ENCODE measurements at places on chromosomes 16 and 17.
A peak's percentile ranks its signal among the peaks of the same experiment; 100 is the strongest.

DNA sequence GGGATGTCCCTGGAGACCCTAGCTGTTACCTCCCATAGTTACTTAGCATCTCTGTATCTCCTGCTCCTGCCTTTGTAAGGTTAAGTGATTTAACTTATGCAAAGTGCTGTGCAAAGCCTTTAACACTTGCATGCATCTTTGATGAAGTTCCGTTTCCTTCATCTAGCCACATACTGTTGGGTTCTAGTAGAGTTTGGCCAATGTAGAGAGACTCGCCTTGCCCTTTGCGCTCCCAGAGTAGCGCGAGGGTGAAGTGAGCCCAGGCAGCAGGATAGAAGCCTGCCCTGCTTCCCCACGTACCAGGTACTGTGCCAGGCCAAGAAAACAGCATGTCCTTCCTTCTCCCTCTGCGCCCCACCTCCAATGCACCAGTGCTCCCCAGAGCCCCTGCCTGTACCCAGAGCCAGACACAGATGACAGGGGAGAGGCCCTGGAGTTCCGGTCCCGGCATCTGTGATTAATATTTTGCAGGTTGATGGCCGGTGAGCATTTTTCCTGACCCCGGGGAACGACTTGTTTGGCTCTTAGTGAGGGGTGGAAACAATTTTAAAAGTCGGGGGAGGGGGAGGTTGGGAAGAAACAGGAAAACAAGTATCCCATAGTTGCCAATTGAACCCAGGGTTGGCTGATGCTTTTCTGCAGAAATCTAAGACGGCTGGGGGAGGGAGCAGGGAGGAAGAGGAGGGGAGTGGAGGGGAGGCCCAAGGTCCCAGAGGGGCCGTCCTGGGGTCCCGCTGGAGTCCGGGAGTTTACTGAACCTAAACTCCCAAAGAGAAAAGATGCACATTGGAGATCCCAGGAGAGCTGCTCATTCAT lies 13.1 kb upstream of the CDC42EP4 start:
- no peak for DNase-seq

DNA sequence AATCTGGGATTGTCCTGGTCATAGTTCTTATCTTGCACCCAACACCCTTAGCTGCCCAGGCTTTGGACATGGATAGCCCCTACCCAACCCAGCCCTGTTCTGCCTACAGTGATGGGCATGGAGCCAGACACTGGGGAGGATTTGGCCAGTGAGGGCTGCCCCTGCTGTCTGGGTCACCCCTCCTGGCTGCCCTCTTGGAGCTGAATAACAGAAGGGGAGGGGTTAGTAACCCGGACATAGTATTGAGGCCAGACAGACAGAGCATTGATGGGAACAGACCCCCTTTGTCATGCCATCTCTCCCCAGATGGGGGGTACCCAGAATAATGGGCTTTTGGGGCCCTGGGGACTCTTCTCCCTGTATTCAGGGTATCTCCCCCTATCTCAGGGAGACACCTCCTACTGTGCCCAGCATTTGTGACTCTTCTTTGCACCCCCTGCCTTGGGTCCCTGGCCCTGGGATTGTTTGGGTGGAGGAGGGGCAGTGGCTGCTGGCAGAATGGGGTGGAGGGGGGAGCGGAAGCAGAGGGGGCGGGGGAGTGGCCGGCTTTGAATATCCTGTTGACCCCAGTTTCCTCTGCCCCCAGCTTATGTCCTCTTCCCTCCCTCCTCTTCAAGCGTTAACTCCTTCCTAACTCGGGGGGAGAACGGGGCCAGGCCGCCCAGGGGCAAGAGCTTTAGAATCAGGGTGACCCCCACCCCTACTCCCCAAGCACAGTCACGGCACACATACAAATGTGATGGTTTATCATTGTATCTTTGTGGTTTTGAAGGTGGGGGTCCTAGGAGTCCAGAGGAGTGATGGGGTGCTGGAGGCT lies 17.0 kb downstream of the GJD3 start:
- DNase-seq: no peak

DNA sequence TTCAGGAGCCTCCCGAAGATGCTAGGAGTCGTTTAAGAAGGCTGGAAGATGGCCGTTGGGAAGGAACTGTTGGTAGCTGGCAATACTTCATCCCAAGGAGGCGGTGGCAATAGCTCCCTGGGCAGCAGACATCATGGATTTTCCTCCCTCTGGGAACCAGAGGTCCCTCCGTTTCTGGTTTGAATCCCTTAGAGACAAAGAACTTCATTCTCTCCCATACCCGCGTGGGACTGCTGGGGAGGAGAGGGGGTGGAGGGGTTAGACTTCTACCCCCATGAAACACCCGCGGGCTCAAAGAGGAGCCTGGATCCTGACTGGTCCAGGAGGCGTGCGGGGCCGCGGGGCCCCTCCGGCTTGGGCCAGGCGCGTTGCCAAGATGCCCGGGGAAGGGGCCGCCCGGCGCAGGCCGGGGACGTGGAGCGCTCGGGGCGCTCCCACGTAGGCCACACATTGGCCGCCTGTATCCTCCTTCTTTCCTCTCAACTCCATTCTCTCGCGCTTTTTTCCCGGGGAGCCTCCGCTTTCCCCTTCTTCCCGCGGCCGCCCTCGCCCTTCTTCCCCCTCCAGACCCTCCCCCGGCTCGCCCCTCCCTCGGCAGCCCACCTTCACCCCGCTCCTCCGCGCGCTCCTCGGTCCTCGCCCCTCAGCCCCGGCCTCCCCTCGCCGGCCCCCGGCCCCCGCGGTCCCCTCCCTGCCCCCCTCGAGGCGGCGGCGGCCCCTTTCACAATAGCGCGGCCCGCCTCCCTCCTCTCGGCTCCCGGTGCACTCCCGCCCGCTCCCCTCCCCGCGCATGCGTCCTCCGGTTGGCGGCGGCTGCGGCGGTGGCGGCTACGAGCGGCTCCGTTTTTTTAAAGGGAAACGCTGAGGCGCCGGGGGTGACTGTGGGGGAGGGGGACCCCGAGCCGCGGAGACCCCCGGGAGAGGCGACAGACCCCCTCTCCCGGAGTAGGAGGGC lies at the start of gene MSL1:
TSS of gene MSL1 (plus strand) at position 791 of the 955 bp plus-strand sequence. CDS start 642 bp downstream, outside the sequence.
- DNase-seq: peak; percentile 81

GRCh38 chr16:57628008-57628781 lies at the start of gene ADGRG1:
Gene ADGRG1, plus strand, starts transcription at chr16:57628630. Its CDS starts 21,658 bp downstream, at chr16:57650288.
- peak; percentile 47 for DNase-seq

DNA sequence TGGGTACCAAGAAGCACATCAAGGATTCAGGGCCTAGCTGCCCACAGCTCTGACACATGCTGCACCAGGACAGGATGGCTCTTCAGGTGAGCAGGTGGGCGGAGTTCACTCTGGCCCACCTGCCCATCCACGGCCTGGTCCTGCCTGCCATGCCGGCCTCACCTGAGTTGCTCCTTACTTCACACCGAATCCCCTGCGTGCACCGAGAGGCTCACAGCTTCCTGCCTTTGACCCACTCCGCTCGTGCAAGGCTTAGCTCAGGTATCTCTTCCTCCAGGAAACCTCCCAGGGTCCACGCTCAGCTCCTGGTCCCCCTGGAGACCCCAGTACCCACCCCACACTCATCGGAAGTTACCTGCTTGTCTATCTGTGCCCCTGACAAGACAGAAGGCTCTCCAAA lies 21.6 kb upstream of the TNRC6C start:
- no peak for DNase-seq

GRCh38 chr17:62794666-62794971 lies 13.5 kb downstream of the MARCHF10 start:
- DNase-seq: no peak

DNA sequence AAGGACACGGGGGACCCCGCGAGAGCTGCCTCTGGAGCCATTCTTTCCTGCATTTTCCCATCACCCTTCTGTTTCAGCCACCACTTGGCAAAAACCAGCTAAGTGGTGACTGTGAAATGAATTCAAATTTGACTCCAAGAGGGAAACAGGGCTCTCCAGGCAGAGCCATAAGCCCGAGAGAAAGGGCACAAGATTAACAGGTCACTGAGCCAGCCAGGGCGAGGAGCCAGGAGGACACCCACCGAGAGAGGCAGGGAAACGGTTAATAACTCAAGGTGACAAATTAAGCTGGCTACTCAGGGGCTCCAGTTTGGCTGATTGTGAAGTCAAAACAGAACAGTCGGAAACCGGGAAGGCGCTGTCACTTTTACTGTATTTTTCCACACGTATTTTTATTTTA lies 67.8 kb upstream of the SOX9 start:
- no peak for DNase-seq

DNA sequence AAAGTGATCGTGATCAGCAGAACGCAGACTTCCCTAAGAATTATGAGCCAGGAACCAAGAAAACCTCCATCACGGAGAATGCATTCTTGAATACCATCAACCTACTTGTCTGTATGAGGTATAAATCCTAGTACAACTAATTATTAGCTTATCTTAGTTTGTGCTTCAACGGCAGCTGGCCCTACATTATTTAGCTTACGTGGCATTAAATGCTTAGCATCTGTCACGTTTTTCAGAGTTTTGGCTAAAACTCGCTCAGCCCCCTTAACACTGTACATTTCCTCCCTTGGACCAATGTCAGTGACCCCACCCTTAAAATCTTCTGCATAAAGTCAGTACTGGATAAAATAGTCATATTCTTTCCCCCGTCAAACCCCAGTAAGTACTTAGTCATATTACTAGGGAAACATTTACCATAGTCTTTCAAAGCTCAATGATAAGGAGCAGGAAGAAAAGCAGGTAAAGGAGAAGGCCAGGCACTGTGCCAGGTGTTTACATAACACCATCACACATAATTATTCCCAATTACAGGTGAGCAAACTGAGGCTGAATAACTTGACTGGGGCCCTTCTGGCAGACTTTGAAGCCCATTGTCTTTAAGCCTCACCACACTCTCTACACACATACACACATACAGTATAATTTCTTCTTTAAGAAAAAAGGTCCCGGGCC lies 16.6 kb upstream of the TXNDC11 start:
- no peak for DNase-seq

GRCh38 chr17:19433255-19433654 lies 22.2 kb downstream of the RNF112 start:
- no peak for DNase-seq

GRCh38 chr17:39705786-39706348 lies 6.0 kb downstream of the ERBB2 start:
- no peak for DNase-seq

DNA sequence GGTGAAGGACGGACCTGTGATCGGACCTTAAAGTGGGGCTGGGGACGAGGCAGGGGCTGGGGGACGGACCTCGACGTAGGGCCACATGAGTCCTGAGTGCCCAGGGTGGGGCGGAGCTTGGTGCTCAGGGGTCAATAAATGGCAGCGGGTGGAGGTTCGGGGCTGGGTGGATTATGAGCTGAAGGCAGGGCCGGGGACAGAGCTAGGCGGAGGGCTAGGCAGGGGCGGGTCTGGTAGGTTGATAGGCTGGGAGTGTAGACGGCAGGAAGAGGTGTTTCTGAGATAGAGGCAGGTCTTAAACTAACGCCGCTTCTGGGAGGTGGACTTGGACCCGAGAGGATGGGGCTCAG lies 733 bp downstream of the CHRNB1 start:
- no peak for DNase-seq

- no peak for DNase-seq
These were observed 5.7 kb upstream of the SDR42E1 start for GRCh38 chr16:82016964-82017363.

- no peak for DNase-seq
These were observed 250.8 kb downstream of the STX8 start for GRCh38 chr17:9324864-9325263.

GRCh38 chr17:50594128-50594823 lies 33.8 kb downstream of the CACNA1G start:
- DNase-seq: no peak

DNA sequence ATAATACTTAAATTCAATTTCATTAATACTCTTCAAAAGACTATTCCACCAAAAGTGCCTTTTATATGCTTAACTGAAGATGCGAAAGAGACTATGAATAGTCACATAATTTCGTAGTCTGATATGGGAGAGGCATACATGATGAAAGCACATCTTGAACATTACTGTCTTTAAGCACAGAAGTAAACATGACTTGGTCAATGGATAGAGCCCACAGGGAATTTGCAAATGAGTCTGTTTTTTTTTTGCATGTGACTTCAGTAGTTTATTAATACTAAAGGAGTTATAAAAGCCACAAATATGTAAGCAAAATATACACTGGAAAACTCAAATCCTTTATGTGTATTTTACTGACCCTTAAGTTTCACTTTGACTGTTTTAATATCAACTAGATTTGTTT lies 15.9 kb downstream of the ADPRM start:
- no peak for DNase-seq

GRCh38 chr17:36945959-36946725 lies 2.6 kb upstream of the AATF start:
- DNase-seq: no peak

- no peak for DNase-seq
These were observed 43.0 kb downstream of the SNX11 start for GRCh38 chr17:48150597-48151001.

- no peak for DNase-seq
These were observed 6.0 kb upstream of the CCL4L2 start for GRCh38 chr17:36204724-36205500.

- no peak for DNase-seq
These were observed 19.7 kb downstream of the FBXO31 start for GRCh38 chr16:87363771-87364455.

- DNase-seq: no peak
These were observed 94.8 kb downstream of the TNFRSF13B start for GRCh38 chr17:16877099-16877498.

- no peak for DNase-seq
These were observed 303.3 kb downstream of the CEP112 start for GRCh38 chr17:65888649-65889048.

GRCh38 chr16:27475561-27475960 lies 73.6 kb downstream of the IL21R start:
- DNase-seq: no peak

- no peak for DNase-seq
These were observed 177.2 kb downstream of the FOXL1 start for GRCh38 chr16:86755571-86756006.

- DNase-seq: no peak
These were observed 1.2 kb downstream of the SLC6A4 start for GRCh38 chr17:30234296-30234695.

GRCh38 chr17:51132964-51133319 lies 12.3 kb upstream of the SPAG9 start:
- no peak for DNase-seq

GRCh38 chr17:9843152-9844010 lies 17.7 kb downstream of the GLP2R start:
- DNase-seq: no peak

DNA sequence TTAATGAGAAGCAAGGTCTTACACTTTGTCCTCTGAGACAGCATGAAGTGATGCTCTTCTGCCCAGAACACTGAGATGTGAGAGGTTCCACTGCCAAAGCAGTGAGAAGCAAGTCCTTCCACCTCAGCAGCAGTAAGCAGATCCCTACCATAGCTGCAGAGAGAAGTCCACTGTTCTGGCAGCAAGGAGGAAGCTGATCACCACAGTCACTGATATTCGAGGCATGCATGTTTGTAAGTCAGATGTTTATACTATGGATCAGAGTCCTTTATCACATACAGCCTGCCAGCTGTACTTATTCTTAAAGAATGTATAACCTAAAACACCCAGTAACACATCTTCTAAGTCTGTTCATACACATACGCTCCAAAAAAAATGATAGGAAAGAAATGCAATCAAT lies 18.2 kb upstream of the METTL2A start:
- DNase-seq: no peak

Measured in activated T-cell treated with anti-CD3 and anti-CD28 coated beads for 24 hours (primary cell).